ENCODE measurements at places on chromosomes 1 and 21.

- DNase-seq: peak; percentile 50
Observed at GRCh38 chr1:214573386-214574318, 22.2 kb upstream of the PTPN14 start.

DNA sequence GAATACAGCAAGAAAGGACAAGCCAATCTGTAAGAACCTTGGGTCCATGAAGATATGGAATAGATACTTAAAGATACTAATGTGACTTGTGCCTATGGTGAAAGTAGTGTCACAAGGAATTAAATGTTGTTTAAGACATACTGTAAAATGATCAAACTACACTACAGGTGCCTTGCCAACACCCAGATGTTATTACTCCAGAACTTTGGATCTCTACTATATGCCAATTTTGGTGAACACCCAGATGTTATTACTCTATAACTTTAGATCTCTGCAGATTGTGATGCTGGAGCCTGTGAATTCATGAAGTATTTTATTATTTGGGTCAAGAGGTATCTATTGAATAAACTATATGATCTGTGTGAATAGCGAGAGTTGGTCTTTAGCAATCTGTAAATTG lies 59.9 kb upstream of the B3GALT5 start:
- no peak for DNase-seq

GRCh38 chr1:48746906-48747305 lies 29.8 kb downstream of the BEND5 start:
- DNase-seq: no peak

DNA sequence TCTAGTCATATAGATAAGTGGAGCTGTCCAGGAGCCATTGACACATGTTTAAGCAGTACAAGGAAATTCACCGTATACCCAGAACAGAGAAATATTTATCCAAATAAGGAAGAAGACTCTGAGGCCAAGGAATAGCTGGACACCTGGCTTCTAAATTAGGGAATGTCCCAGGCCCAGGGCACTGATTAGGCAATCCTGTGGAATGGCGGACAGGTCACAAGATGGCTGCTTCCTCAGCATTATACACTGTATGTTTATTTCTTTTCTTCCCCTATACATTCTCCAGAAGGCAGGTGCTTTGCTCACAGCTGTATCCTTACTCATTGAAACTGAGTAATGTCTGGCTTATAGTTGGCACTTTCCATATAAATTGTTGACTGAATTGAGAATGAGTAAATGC lies 59.4 kb downstream of the ST6GALNAC3 start:
- DNase-seq: no peak

DNA sequence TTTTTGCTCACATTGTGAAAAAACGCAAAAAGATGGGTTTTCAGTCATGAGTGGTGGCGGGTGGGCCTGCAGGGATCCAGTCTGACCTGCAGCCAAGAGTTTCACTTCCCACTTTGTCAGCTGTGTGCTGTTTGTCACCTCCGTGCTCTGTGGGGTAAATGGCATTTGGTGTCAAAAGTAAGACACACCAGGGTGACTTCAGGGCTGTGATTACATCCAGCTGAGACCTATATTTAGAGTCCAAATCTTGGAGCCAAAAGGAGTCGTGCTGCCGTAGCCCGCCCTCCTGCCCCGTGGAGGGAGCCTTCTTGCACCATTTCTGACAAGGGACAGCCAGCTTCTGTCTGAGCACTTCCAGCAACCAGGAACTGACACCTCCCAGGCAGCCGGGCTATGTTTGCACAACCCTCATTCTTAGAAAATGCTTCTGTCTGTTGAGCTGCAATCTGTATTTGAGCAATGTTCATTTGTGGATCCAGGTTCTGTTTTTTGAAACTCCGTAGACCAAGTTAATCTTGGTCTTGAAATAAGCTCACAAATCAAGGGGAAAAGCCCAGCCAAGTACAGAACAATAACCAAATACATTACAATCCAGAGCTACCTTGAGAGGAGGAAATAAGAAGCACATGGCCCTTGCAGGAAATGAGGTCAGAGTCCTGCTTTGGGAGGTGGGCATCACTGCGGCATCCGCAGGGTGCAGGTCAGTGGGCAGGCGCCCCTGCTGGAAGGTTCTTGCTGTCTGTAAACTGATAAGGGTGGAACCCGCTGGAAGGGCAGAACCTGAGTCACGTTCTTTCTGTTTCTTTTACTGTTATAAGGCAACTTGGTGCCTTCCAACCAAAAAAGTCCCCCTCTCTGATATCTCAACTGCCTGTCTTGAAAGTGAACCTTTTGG lies 14.4 kb downstream of the ABCG1 start:
- peak; percentile 16 for DNase-seq

- DNase-seq: no peak
Observed at GRCh38 chr1:235342471-235342870, 14.1 kb downstream of the GGPS1 start.

DNA sequence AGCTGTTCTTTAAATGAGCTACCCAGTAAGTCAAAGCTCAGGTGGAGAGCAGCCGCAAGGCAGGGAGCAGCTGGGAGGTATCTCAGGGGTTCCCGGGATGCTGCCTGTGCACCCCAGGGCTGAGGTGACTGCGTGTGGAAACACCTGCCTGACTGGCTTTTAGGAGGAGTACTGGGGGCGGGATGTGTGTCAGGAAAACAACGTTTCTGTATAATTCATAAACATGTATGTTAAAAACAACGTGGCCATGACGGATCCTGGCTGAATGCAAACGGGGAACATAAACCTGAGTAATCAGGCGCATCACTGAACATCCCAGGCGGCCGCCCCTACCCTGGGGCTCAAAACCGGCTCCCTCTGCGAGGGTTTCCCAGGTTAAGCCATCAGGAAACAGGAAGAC lies 1.5 kb downstream of the C1orf159 start:
- no peak for DNase-seq

DNA sequence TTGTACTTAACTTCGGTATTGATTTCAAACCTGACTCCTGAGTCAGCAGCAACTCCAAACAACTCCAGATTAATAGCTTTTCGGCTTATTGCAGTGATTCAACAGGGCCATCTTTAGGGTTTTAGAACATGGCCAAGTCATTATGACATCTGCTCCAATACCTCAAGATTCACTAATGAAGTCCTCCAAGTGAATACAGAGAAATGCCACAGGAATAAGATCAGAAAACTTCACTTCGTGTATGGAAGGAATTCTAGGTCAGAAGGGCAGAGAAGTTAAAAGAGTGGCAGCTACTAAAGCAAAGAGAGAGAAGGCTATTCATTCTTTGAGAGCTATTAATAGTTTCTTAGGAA lies 7.6 kb upstream of the C1orf116 start:
- DNase-seq: no peak

- DNase-seq: peak; percentile 81
Observed at GRCh38 chr21:41948078-41948895, 5.5 kb downstream of the C2CD2 start.

GRCh38 chr1:8284127-8284526 lies 33.8 kb upstream of the SLC45A1 start:
- peak; percentile 62 for DNase-seq

- DNase-seq: no peak
Observed at GRCh38 chr1:201906336-201906735, 17.6 kb downstream of the SHISA4 start.

- DNase-seq: no peak
Observed at GRCh38 chr1:151514366-151514765, 3.2 kb downstream of the CGN start.

DNA sequence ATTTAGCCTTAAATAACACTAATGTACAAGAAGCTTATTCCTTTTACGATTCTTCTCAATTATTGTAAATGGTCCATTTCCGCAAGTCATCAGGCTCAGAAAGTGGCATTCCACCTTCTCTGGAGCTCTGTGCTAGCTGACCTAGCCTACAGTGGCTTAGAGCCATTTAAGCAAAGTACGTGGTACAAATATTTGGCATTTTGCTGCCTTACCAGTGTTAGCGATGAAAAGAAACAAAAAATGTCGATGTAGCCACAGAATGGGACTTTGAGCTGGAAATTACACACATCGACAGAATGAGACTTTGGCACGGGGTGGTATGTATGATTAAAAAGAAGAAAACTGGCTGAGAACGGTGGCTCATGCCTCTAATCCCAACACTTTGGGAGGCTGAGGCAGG lies 26.1 kb downstream of the OVAAL start:
- DNase-seq: no peak

DNA sequence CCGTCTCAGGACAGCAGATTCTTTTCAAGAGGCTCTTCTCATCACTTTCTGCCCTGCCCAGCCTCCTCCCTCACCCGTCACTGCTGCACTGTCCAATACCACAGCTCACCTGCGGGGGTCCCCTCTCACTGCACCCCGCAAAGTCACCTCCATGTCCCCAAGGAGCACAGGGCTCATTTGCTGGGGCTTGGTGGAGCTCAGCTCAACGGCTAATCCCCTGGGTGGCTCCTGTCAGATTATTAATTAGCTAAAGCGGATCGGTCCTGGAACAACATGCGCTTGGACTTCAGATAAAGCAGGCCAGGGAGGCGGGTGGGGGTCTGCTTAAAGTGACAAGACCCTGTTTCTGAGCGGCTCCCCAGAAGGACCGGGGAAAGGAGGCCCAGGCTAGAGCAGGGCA lies 43.1 kb downstream of the CASZ1 start:
- DNase-seq: no peak

- no peak for DNase-seq
Observed at GRCh38 chr1:244919320-244920282, 55.3 kb upstream of the HNRNPU start.

DNA sequence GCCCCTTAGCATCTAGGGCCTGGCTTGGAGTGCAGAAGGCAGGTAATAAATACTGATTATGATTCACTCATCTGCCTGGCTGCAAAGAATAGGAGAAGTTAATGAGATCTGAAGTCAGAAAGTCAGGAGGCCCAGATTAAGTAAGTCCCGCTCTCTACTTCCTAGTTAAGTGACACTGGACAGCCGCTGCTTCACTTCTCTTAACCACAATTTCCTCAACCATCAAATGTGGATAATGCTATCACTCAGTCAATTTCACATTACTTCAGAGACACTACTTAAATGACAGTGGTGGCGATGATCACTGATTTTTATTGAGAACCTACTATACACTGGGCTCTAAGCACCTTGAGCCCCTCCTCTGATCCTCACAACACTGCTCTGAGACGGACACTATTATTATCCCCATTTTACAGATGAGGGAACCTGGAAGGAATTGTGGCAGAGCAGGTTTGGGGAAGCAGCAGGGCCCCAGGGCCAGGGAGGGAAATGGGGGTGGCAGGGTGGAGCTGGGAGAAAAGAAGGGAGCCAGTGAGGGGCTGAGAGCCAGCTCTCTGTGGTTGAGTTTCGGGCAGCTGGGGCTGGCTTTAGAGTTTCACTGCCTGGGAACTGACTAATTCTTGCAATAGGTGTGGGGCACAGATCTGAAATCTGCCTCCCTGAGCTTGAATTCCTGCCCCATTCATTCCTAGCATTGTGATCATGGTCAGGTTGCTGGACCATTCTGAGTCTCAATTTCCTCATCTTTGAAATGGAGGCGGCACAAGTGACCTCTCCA lies 2.4 kb upstream of the E2F2 start:
- DNase-seq: no peak

DNA sequence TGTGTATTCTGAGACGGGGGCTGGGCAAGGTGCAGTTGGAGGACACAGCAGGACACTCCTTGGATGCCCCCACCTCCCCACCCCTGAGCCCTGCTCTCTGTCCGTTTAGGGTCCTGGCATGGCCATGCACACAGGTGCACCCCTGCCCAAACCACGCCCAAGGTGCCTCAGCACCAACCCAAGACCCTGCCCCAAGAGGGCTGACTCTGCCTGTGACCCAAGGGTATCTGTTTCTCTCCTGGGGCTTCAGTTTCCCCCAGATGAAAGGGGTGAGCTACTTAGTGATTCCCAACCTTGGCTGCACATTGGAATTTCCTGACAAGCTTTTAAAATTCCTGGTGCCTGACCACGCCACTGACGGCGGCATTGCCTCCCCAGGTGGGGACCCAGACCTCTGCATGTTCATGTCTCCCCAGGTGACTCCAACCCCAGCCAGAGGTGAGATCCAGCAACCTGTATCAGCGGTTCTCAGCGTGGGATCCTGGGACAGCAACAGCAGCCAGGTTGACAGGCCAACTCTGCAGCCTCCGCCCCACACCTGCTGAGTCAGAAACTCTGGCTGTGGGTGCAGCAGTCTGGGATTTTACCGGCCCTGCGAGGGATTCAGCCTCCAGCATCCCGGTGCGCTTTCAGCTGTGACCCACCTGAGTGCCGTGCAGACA lies 483.4 kb downstream of the NPHP4 start:
- no peak for DNase-seq

DNA sequence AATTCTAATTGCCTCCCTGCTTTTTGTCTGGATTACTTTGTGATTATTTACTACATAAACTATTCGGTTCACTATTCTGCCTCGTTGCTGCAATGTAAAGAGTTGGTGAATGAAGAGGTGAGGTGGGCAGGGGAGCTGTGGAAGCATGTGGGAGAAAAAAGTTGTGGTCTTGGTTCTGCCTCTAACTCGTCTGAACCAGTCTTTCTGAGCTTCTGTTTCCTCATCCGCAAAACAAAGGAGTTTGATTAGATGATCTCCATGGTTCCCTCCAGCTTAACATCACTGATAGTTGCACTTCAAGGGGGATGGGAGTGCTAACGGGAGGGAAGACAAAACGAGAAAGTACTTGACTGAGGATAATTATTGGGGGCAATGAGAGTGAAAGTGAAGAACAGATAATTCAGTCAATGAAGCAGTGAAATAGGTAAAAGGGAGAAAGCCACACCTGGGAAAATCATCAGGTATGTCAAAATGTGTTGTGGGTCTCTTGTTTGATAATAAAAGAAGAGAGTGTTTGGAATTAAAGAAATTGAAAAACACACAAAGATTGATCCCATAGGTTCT lies 26.2 kb upstream of the UHMK1 start:
- DNase-seq: no peak

DNA sequence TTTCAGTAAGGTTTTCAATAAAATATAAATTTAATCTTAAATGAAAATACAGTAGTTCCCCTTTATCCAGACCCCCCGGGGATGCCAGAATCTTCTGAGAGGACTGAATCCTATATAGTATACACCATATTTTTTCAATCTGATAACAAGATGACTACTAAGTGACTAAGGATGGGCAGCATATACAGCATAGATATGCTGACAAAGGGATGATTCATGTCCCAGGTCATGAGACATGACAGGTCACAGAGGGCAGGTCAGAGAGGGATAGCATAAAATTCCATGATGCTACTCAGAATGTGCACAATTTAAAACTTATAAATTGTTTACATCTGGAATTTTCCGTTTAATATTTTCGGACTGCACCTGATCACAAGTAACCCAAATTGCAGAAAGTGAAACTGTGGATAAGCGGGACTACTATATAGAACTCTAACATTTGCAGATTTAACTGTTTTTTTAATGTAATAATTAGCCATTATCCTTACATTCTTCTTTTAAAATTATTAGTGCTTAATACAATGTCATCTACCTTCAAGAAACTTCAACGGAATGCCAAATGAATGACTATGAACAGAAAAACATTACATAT lies 48.8 kb downstream of the LRRC40 start:
- peak; percentile 74 for DNase-seq
